ENCODE measurements at places on chromosomes 3 and 15.

- no peak for DNase-seq
Observed at GRCh38 chr3:195732940-195733339, 12.2 kb downstream of the MUC20 start.

GRCh38 chr3:20230954-20231353 is 44.9 kb upstream of the SGO1 start:
- DNase-seq = no peak

DNA sequence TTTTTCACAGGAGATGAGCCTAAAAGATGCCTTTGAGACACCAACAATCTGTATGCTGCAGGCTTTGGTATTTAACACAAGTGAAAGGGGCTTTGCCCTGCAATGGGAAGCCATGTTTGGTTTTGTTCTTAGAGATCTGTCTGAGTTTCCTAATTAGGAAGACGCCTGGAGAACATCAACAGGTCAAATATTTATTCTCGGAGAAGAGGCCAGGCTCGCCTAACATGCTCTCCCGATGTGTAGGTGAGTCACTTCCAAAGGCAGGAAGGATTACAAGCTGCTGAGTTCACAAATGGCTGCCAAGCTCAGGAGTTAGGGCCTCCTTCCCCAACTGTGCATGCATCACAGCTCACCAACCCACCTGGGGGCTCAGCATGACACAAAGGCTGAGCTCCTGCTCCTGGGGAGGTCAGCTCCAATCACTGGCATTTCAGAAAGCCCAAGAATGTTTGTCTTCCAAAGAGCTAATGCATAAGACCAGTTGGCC is 119.5 kb upstream of the PRICKLE2 start:
- DNase-seq = no peak

- no peak for DNase-seq
Observed at GRCh38 chr15:64521201-64521600, 60.8 kb downstream of the ZNF609 start.

DNA sequence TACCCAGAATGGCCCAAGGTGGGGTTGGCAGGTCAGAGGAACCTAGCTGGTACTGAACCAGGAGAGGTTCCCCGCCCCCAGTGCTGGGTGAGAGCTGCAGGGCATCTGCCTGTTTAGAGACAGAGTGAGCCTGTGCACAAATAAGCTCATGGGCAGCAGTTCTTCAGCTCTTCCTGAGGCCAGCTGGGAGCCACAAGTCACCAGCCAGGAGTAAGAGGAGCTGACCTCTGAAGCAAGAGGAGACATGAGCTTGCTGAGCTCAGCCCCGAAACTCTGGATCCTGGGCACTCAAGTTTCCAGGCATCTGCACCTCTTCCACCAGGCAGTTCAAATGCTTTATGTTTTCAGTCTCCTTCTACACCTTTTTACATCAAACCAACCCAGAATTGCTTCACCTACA is 2.1 kb downstream of the RTP2 start:
- DNase-seq = no peak
